Naive thymus-derived CD4-positive, alpha-beta T cell (primary cell): ENCODE measurements at places on chromosomes 3 and 15. TPM values are rescaled to one million over a fixed set of nuclear protein-coding genes. Genes with fewer than 3 reads are reported as not detected.
A peak's percentile ranks its signal among the peaks of the same experiment; 100 is the strongest.

ANKDD1A gene
- total RNA-seq: 4.0 TPM

GATM gene
- total RNA-seq: 2.2 TPM

EXOSC7 gene
- total RNA-seq: 44.3 TPM

TM2D3 gene
- 47.6 and 54.4 TPM in 2 replicates for total RNA-seq

ITIH1 gene
- total RNA-seq: not detected

SCAMP5 gene
- total RNA-seq: 8.8 TPM

DNA sequence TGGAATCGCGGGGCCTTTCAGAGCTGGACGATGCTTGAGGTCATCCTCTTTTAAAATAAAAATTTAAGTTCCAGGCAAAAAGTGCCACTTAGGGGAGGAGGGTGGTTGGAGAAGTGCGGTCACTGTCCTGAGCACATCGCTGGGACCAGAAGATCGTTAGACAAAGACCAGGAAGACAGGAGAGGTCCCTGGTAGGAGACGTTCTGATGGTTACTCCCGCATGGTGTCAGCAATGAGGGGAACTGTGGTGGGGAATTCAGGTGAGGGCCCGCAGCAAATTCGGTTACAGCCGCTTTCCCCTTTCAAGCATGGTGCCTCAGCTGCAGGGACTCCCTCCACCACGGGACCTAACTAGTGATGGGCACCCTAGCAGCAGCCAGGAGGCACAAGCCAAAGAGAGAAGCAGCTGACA, 1.0 kb upstream of the ISY1 start:
- peak overlapping the region; percentile 98 for H3K27ac ChIP-seq
- no peak for DNase-seq

GRCh38 chr3:39221141-39221530, 28.7 kb upstream of the XIRP1 start:
- no peak for DNase-seq
- peaks cover 3% of the 10 kb centered on the region for H3K27me3 ChIP-seq

- peaks cover 32% of the 10 kb centered on the region for H3K36me3 ChIP-seq
- H3K27ac ChIP-seq: no peak overlapping the region
- H3K4me3 ChIP-seq: no peak overlapping the region
- no peak for DNase-seq
Measured at GRCh38 chr15:63634154-63634553, 37.0 kb downstream of the FBXL22 start.

- H3K27me3 ChIP-seq: no peaks in the 10 kb centered on the region
- H3K27ac ChIP-seq: no peak overlapping the region
- H3K4me3 ChIP-seq: no peak overlapping the region
- no peak for DNase-seq
Measured at GRCh38 chr3:191239407-191240031, 40.5 kb downstream of the OSTN start.

DNA sequence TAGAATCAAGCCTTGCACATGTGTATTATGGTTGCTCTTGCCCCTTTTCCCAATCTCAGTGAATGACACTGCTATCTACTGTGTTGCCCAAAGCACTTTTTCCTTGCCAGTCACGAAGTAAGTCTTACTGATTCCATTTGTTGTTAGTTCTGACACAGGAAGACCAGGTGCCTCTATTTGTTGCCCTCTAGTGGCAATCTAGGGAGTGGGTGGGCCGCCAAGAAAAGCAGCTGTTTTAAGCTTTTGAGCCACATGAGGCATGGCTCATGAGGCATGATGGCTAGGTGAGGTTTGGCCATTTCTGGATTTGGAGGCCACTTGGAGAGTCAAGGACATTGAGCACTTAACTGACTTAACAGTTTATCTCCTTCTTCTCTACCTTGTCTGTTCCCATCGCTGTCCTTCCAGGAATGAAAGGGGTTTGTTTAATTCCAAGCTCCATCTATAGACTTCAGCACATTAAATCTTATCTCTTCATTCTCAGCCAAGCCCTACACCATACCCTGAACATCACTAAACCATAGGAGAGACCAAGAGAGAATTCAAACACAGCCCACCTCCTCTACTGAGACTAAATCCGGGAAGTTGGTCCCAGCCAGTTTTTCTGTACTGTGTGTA, 103.1 kb downstream of the HCN4 start:
- no peaks in the 10 kb centered on the region for H3K4me1 ChIP-seq
- no peak overlapping the region for H3K27ac ChIP-seq
- H3K36me3 ChIP-seq: no peaks in the 10 kb centered on the region
- no peaks in the 10 kb centered on the region for H3K27me3 ChIP-seq
- no peak overlapping the region for H3K4me3 ChIP-seq

GRCh38 chr15:40439960-40440742, 602 bp upstream of the BAHD1 start:
- H3K4me3 ChIP-seq: peak overlapping the region; percentile 60
- no peak overlapping the region for H3K27ac ChIP-seq
- H3K4me1 ChIP-seq: peaks cover 51% of the 10 kb centered on the region
- no peaks in the 10 kb centered on the region for H3K27me3 ChIP-seq
- H3K36me3 ChIP-seq: no peaks in the 10 kb centered on the region
- no peak for DNase-seq

DNA sequence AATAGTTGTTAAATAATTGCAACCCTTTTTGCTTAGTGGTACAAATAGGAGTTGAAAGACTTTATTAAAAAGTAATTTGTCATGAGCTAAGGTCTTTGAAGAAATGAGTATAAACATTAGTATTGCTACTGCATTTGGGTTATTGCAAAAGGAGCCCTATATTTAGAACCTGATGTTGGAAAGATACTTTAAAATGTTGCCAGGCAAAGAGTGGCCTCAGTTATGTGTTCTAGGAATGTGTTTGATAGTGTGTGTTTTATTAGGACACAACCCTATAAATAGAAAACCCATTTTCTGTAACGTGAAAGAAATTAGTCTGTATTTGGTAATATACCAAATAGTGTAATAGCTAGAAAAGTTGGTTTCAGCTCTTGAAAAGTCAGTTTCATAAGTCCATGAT, 10.7 kb downstream of the VPS8 start:
- H3K4me1 ChIP-seq: peaks cover 1% of the 10 kb centered on the region
- H3K36me3 ChIP-seq: peaks cover 11% of the 10 kb centered on the region
- no peak overlapping the region for H3K4me3 ChIP-seq
- DNase-seq: no peak

GRCh38 chr3:122826278-122826677, 31.4 kb downstream of the SLC49A4 start:
- no peaks in the 10 kb centered on the region for H3K27me3 ChIP-seq
- no peaks in the 10 kb centered on the region for H3K4me1 ChIP-seq
- no peak overlapping the region for H3K27ac ChIP-seq
- no peak overlapping the region for H3K4me3 ChIP-seq
- peaks cover 4% of the 10 kb centered on the region for H3K36me3 ChIP-seq

- no peak overlapping the region for H3K27ac ChIP-seq
- H3K27me3 ChIP-seq: no peaks in the 10 kb centered on the region
- H3K36me3 ChIP-seq: no peaks in the 10 kb centered on the region
- no peak overlapping the region for H3K4me3 ChIP-seq
- H3K4me1 ChIP-seq: peaks cover 6% of the 10 kb centered on the region
Measured at GRCh38 chr3:108331792-108332191, 35.4 kb downstream of the HHLA2 start.

DNA sequence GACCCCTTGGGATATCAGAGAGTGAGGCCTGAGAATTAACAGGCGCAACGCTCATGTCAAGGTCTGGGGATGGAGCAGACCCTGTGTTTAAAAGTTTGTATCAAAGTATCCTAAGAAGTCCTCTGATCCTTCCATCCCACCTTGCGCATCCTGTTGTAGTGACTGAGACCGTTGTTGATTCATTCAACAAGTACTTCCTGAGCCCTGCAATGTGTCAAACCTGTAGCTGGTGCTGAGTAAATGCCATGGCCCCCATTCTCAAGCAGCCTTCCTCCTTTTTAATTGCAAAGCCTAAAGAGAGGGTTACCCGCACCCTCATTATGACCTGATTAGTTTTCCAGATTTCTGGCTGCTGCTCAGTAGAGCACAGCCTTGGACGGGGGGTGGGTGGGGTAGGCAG, 46.4 kb downstream of the RPLP1 start:
- no peak for DNase-seq
- no peaks in the 10 kb centered on the region for H3K36me3 ChIP-seq
- no peaks in the 10 kb centered on the region for H3K4me1 ChIP-seq
- H3K4me3 ChIP-seq: no peak overlapping the region

GRCh38 chr15:55402707-55403106, 5.5 kb downstream of the CCPG1 start:
- no peak for DNase-seq
- no peak overlapping the region for H3K4me3 ChIP-seq
- peaks cover 8% of the 10 kb centered on the region for H3K4me1 ChIP-seq
- H3K36me3 ChIP-seq: peaks cover under 1% of the 10 kb centered on the region
- H3K27me3 ChIP-seq: no peaks in the 10 kb centered on the region

DNA sequence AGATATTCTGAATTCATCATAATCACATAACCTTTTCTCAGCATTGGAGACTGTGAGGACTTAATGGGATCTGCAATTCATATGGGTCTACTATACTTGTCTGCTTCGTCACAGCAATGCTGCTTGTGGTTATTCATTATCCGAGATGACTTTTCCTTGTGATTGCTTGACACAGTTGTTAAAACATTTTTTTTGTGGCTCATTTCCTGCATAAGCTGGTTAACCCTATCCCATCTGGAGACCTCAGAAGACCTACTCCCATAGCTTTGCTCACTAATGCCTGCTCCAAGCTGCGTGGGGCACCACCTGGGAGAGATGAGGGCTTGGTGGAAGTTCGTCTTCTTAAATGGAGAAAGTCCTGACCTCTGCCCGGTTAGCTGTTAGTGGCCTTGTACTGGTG, 360.8 kb downstream of the CHST2 start:
- H3K36me3 ChIP-seq: no peaks in the 10 kb centered on the region
- no peaks in the 10 kb centered on the region for H3K27me3 ChIP-seq
- no peaks in the 10 kb centered on the region for H3K4me1 ChIP-seq
- no peak for DNase-seq
- H3K4me3 ChIP-seq: no peak overlapping the region
- no peak overlapping the region for H3K27ac ChIP-seq

GRCh38 chr15:97084650-97085049, 754.1 kb downstream of the NR2F2 start:
- no peaks in the 10 kb centered on the region for H3K4me1 ChIP-seq
- H3K27ac ChIP-seq: no peak overlapping the region
- H3K27me3 ChIP-seq: no peaks in the 10 kb centered on the region
- no peaks in the 10 kb centered on the region for H3K36me3 ChIP-seq
- H3K4me3 ChIP-seq: no peak overlapping the region
- no peak for DNase-seq

DNA sequence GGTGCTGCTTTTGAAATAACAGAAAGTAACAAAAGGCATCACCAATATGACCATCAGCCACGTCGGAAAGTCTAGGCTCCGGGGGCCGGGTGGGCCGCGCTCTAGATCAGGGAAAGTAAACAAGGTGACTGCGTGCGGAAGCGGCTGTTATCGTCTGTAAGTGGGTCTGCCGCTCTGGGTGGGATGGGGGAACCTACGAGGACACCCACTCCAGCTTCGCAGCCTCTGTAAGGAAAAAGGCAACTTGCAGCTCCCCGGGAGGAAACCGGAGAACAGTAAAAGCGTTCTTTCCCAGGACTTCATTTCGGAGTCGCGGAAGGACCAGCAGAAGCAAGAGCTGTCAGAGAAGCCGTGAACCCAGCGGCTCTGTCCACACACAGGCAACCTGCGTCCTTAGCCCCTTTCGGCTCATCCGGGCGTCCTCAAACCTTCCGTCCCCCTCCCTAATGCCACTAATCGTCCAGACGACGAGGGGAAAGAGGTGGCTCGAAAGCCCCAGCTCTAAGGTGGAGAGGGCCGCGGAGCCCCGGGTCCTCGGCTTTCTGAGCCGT, 461 bp downstream of the XRN1 start:
- no peaks in the 10 kb centered on the region for H3K27me3 ChIP-seq
- H3K4me1 ChIP-seq: peaks cover 31% of the 10 kb centered on the region
- DNase-seq: no peak
- H3K36me3 ChIP-seq: no peaks in the 10 kb centered on the region

GRCh38 chr3:112004669-112005068, 5.9 kb downstream of the TAGLN3 start:
- no peak overlapping the region for H3K27ac ChIP-seq
- H3K27me3 ChIP-seq: no peaks in the 10 kb centered on the region
- DNase-seq: no peak
- no peak overlapping the region for H3K4me3 ChIP-seq
- no peaks in the 10 kb centered on the region for H3K36me3 ChIP-seq
- peaks cover 5% of the 10 kb centered on the region for H3K4me1 ChIP-seq

GRCh38 chr15:59995568-59996297, 8.4 kb upstream of the FOXB1 start:
- no peak overlapping the region for H3K4me3 ChIP-seq
- H3K4me1 ChIP-seq: peaks cover 19% of the 10 kb centered on the region
- peaks cover 70% of the 10 kb centered on the region for H3K27me3 ChIP-seq

GRCh38 chr15:78691167-78691850, 50.3 kb upstream of the CHRNB4 start:
- H3K27ac ChIP-seq: no peak overlapping the region
- H3K36me3 ChIP-seq: no peaks in the 10 kb centered on the region
- H3K4me1 ChIP-seq: no peaks in the 10 kb centered on the region
- H3K4me3 ChIP-seq: no peak overlapping the region
- DNase-seq: no peak

DNA sequence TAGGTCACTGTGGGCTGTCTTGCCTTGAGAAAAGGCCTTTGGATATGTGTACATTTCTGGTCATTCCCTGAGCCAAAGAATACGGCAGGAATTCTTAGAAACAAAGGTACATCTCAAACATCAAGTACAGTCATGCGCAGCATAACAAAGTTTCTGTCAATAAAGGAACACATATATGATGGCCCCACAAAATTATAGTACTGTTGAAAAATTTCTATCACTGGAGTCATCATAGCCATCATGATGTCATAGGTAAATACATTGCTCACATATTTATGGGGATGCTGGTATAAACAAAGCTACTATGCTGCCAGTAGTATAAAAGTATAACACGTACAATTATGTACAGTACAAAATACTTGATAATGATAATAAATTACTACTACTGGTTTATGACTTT, 38.9 kb upstream of the NECTIN3 start:
- no peaks in the 10 kb centered on the region for H3K36me3 ChIP-seq
- no peaks in the 10 kb centered on the region for H3K27me3 ChIP-seq
- no peaks in the 10 kb centered on the region for H3K4me1 ChIP-seq
- no peak overlapping the region for H3K27ac ChIP-seq
- no peak overlapping the region for H3K4me3 ChIP-seq

GRCh38 chr15:23857028-23857641, 170.0 kb upstream of the NDN start:
- no peak overlapping the region for H3K4me3 ChIP-seq
- H3K27ac ChIP-seq: no peak overlapping the region
- DNase-seq: no peak
- no peaks in the 10 kb centered on the region for H3K27me3 ChIP-seq
- no peaks in the 10 kb centered on the region for H3K36me3 ChIP-seq

DNA sequence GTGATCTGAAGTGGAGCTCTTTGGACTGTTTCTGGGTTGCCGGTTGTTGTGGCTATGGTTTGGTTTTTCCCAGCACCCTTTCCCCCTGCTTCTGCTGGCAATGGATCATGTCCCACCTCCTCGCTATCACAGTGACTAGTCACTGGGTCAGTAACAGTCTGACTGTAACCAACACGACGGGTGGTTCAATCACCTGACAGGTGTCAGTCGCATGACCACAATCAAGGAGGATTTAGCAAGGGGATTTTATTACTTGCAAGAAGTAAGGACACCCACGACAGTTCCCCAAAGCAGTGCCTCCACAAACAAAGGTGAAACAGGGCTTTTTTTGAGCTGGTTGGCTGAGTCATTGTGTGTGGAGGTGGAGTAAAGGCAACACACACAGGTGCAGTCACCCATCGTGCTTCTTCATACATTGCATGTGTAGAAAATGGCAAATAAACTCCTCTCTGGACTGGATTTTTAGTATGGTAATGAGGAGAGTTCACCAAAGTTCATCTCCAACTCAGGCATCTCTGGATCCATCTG, 58.8 kb upstream of the FAM3D start:
- H3K27me3 ChIP-seq: no peaks in the 10 kb centered on the region
- H3K27ac ChIP-seq: no peak overlapping the region
- no peaks in the 10 kb centered on the region for H3K36me3 ChIP-seq
- H3K4me3 ChIP-seq: no peak overlapping the region
- H3K4me1 ChIP-seq: no peaks in the 10 kb centered on the region
- DNase-seq: no peak
